MCF 10A (cell line): ENCODE measurements at places on chromosomes 11 and 22. TPM values are rescaled to one million over a fixed set of nuclear protein-coding genes. Genes with fewer than 3 reads are reported as not detected.

DNA sequence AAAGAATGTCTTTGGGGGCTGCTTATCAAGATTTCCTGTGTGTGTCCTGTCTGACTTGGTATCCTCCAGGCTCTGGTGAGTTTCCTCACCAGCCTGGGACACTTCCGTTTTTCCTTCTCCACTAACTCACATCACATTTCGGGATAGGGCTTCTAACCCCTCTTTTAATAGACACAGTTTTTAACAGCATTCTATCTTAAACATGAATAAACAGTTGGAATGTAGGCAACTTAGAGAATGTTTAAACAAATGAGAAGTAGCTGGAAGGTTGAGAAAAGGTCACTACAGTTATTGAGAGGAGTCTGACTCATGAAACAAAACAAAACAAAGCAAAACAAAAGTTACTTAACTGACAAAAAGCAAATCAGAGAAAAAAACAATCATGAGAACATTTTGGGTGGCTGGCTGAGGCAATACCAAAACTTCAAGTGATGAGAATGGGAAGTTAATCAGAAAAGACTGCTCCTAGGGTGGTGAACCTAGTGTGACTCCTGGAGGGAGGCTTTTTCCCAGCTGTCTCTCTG lies 64.7 kb upstream of the CTSC start:
- DNase-seq, result peak; percentile 87

GRCh38 chr11:84497981-84498411 lies 1129.1 kb downstream of the DLG2 start:
- DNase-seq, result no peak

DNA sequence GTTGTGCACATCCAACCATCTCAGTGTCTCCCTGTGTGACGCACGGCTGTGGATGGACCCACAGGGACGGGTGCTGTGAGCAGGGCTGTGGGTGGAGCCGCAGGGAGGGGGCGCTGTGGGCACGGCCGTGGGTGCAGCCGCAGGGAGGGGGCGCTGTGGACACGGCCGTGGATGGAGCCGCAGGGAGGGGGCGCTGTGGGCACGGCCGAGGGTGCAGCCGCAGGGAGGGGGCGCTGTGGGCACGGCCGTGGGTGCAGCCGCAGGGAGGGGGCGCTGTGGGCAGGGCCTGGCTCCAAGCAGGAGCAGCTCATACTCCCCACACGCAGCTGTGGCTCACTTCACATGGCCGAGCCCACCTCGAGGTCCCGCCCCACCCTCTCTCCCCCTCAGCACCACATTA lies 6.0 kb upstream of the MAPK11 start:
- no peak for DNase-seq

DNA sequence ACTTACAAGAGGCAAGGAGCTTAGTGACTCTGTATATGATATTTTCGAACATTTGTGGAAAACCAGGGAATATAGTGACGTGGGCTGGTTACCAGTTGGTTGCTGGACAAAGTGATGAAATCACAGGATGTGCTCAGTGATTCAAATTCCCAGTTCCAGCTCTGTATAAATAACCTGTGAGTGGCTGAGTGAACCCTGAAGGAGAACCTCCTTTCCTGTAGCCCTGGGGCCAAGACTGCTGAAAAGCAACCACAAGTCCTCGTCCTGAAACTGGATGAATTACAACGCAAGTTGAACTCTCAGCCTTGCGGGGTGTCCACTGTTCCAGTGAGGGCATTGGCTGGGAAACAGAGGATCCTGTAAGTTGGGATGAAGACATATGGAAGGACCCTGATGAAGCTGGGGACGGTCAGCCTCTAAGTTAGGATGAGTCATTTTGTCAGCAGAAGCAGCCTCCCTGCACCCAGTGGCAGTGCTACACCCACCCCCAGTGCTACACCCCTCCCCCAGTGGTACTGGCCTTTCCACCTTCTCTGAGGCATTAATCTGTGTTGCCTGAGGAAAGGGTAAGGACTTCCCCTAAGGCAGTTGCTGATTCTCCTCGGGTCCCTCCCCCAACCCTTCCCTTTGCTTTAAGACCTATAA lies 22.0 kb upstream of the CD81 start:
- peak; percentile 59 for DNase-seq

DNA sequence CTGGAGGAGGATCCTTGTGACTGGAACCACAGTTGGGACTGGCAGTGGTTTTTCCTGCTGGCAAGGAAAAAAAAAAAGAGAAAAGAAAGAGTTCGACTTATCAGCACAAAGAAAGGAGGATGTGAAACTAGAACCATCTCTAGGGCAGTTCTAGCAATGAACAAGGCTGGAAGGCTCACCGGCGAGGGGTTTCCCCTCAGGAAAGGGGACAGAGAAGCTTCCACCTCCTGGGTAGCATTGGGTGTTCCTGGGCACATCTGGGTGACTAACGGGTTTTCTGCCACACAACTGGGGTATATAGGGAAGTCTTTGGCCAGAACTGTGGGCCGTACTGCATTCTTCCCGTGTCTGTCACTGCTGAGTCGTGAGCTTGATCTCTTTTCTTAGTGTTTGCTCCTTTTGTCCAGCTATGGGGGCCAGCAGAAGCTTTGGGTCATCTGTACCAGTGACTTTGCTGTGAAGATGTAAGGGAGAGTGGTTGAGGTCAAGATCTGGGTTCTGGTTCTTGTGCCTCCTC lies 109.4 kb upstream of the OR4B1 start:
- DNase-seq, result no peak

- no peak for DNase-seq
Observed at GRCh38 chr22:46969961-46970360, 207.5 kb downstream of the TBC1D22A start.

DNA sequence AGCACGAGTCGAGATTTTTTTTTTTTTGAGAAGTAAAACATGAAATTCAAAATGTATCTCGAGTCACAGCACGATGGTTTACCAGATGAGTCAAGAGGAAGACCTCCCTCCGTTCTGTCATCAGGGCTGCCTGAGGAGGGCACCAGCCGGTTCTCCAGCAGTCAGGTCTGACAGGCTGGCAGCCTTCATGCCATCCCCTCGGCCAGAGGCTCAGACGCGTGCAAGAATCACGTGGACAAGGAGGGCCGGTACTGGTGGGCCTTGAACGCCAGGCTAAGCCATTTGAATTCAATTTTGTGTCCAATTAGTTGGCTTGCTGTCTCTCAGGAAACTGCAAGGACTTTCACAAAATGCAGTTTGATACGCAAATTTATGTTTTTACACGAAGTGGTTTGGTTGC lies 1412.2 kb downstream of the BRD1 start:
- no peak for DNase-seq

DNA sequence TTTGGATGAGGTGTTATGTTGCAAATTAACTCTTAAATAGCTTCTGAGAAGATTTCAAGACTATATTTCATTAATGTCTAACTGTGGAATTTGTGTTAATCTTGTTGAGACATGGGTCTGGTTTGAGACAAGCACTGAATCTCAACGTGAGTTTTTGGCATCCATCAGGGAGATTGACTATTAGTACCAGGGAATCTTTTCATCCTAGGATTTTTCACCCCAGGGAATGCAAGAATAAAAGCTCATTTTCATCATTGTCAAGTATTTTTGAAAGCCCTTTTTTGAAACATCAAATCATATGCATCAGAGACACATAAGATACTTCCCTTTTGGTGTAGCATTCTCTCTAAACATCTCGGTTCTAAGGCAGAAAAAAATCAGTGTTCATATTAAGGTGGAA lies 19.5 kb downstream of the OR5T2 start:
- DNase-seq, result no peak

- DNase-seq, result no peak
Observed at GRCh38 chr11:110219006-110219785, 77.2 kb downstream of the RDX start.

OR51B2 gene
- not detected in 2 replicates for total RNA-seq

SIDT2 gene
- 17.5 and 18.4 TPM in 2 replicates for total RNA-seq

TMEM86A gene
- 0.30 and 0.49 TPM in 2 replicates for total RNA-seq

CCDC89 gene
- not detected in 2 replicates for total RNA-seq

PATE3 gene
- not detected in 2 replicates for total RNA-seq
